ENCODE measurements at places on chromosomes 1 and 21. TPM values are rescaled to one million over a fixed set of nuclear protein-coding genes. Genes with fewer than 3 reads are reported as not detected.

Gene PATJ
- total RNA-seq: 21.6 TPM

Gene DEPDC1
- 23.7 TPM for total RNA-seq

Gene ZMYND12
- 1.7 TPM for total RNA-seq

Gene VWA1
- 0.94 TPM for total RNA-seq

Gene PDE4DIP
- total RNA-seq: 63.8 TPM

Gene DNAI4
- total RNA-seq: 1.8 TPM

Gene TFF1
- 1.7 TPM for total RNA-seq

Gene TRAF3IP3
- 127 TPM for total RNA-seq

Gene KNCN
- not detected for total RNA-seq

Gene EPHA8
- total RNA-seq: not detected

Gene CFHR1
- not detected for total RNA-seq

Gene TSPAN1
- 0.34 TPM for total RNA-seq

Gene C1orf87
- total RNA-seq: not detected

Gene PTGS2
- total RNA-seq: 32.4 TPM

Gene PALMD
- total RNA-seq: not detected

Gene FHAD1
- total RNA-seq: not detected

Gene HIPK1
- 75.6 TPM for total RNA-seq

Gene CD244
- 0.91 TPM for total RNA-seq

Gene KCNJ9
- total RNA-seq: not detected

Gene COL8A2
- 0.09 TPM for total RNA-seq

Gene FHL3
- total RNA-seq: 32.7 TPM

Gene ASPM
- 56.9 TPM for total RNA-seq

Gene CA6
- 2.5 TPM for total RNA-seq

Gene SLC26A9
- total RNA-seq: not detected

Gene MAP3K21
- total RNA-seq: 1.8 TPM

Gene KRTAP12-1
- not detected for total RNA-seq

Gene RPE65
- not detected for total RNA-seq

Gene TMEM201
- 9.3 TPM for total RNA-seq

Gene SMCP
- not detected for total RNA-seq

Gene MYCL
- 0.30 TPM for total RNA-seq

Gene SUSD4
- 0.58 TPM for total RNA-seq

Gene TEDDM1
- total RNA-seq: not detected

Gene RTCA
- total RNA-seq: 81.6 TPM

Gene NIBAN1
- total RNA-seq: 53.0 TPM

Gene LCE6A
- total RNA-seq: not detected

Gene OR2T3
- not detected for total RNA-seq

Gene HAO2
- not detected for total RNA-seq
